ENCODE measurements at places on chromosomes 5 and 9. TPM values are rescaled to one million over a fixed set of nuclear protein-coding genes. Genes with fewer than 3 reads are reported as not detected.

DNA sequence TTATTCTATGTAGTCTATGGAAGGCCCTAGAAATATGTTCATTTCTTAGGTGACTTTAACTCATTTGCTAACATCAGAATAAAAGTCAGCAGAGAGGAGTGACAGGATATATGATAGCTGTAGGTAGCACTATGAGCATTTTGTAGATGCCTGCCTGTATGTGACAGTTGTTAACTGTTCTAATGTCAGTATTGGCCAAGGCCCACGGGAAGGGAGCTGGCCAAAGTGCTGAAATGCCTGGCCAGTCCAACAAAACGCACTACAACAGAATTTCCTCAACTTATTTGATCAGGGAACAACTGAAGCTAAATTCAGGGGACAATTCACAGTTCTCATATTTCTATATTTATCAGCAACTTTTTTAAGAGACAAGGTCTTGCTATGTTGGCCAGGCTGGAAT, 20.8 kb downstream of the SV2C start:
- H3K27ac ChIP-seq = no peak overlapping the region
- H3K36me3 ChIP-seq = no peaks in the 10 kb centered on the region
- no peak overlapping the region for H3K4me3 ChIP-seq
- DNase-seq = no peak
- no peaks in the 10 kb centered on the region for H3K4me1 ChIP-seq

DMGDH gene
- 1.5 TPM for total RNA-seq

- no peaks in the 10 kb centered on the region for H3K27me3 ChIP-seq
- H3K4me3 ChIP-seq = no peak overlapping the region
- no peak overlapping the region for H3K27ac ChIP-seq
- peaks cover 5% of the 10 kb centered on the region for H3K4me1 ChIP-seq
- DNase-seq = no peak
Observed at GRCh38 chr5:1135696-1136525, 24.0 kb upstream of the SLC12A7 start.

DNA sequence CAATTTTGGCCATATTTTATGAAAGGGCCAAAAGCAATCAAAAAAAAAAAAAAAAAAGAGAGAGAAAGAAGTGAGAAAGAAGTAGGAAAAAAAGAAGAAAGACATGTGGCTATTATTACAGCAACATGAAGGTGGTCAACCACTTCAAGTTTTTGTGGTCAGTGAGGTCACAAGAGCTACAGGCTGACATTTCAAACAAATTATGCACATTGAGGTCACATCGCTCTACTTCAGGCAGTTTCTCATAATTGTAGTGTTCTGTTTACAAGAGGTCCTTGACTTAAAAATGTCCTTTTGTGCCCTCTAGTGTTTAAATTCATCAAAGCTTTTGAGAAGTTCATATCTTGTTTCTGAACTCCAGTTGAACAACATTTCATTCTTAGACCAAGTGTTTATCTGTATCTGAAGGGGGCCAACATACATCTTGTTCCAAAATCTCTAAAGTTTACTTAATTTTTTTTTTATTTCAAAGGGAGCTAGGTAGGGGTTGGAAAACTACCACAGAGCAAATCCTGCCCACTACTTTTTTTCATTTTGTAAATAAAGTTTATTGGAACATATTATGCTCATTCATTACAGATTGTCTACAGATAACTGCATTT, 513.1 kb downstream of the PDE4D start:
- no peaks in the 10 kb centered on the region for H3K36me3 ChIP-seq
- no peaks in the 10 kb centered on the region for H3K27me3 ChIP-seq
- no peak overlapping the region for H3K4me3 ChIP-seq
- no peak overlapping the region for H3K27ac ChIP-seq
- DNase-seq = no peak
- no peaks in the 10 kb centered on the region for H3K4me1 ChIP-seq

DNA sequence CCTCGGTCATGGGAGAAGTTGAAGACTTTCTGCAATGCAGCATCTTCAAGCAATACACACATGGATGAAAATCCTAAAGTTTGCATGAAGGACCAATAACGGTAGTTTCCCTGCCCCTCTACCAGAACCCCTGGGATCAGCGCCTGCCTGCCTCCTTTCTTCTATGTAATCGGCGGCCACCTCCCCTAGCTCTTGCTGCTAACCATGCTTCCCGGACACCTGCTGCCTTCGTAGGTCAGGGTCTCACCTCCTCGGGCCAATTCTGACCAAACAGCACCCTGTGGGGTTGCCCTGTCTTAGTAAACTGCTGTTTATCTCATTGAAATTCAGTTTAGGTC, 388 bp upstream of the MED10 start:
- H3K27ac ChIP-seq = peak overlapping the region; percentile 91
- peak overlapping the region; percentile 99 for H3K4me3 ChIP-seq
- no peaks in the 10 kb centered on the region for H3K27me3 ChIP-seq
- no peaks in the 10 kb centered on the region for H3K36me3 ChIP-seq

DNA sequence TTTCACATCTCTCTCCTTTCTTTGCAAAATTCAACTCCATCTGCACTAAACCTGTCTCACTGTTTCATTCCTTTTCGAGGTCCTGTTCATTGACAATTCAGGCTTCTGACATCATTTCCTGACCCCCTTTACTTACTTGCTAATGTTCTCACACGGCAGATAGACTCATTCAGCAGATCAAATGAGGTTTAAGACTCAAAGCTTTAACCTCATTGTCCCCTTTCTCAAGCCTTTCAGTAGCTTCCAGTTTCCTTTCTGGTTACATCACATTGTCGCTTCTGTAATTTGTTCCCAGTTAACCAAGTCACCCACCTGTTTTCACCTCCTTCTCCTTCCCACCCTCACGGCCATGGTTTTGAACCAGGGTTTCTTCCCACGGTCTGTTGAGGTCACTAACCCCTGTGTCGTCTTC, 143.4 kb upstream of the OTULINL start:
- H3K27ac ChIP-seq = no peak overlapping the region
- H3K4me1 ChIP-seq = no peaks in the 10 kb centered on the region
- H3K36me3 ChIP-seq = no peaks in the 10 kb centered on the region
- H3K4me3 ChIP-seq = no peak overlapping the region

DNA sequence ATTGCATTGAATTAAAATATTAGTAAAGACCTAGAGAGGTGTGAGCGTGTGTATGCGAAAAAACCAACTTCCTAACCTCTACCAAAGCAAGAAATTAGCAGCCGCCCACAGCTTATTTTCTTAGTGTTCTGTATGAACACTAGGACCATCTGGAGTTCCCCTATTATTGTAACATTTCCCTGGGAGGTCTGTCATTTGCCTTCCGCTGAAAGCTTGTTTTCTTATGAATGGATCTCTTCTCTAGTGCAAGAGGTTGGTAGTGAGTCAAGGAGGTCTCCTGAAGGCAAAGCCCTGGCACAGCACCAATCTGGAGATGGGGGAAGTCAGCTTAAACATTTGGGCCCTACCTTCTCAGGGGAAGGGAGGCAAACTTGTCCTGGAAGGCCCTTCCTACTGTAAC, 10.8 kb downstream of the TNFSF8 start:
- H3K27ac ChIP-seq = no peak overlapping the region
- no peak overlapping the region for H3K4me3 ChIP-seq
- H3K4me1 ChIP-seq = no peaks in the 10 kb centered on the region
- no peaks in the 10 kb centered on the region for H3K27me3 ChIP-seq

DNA sequence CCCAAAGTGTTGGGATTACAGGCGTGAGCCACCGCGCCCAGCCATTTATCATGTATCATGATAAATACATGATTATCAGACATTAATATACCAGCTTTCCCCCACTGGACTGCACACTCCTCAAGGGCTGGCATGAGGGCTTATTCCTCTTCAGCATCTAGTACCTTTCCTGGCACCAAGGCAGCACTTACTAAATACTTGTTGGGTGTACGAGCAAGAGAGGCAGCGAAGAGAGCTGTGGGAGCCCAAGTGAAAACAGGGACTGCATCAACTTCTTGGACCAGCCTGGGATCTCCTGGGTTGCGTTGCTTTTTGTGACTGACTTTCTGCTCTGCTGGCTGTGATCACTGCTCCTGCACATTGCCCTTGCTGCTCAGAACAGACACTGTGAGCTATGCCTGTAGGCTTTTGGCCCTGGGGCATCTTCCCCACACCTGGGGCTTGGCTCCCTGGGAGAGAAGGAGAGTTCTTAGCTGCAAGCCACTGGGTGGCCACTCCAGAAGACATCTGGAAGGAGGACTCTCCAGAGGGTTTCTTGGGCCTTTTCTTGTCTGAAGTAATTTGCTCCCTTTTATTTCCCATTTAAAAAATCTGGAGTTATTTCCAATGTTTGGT, 224.3 kb downstream of the NR3C1 start:
- H3K27ac ChIP-seq = no peak overlapping the region
- DNase-seq = no peak
- H3K4me1 ChIP-seq = no peaks in the 10 kb centered on the region
- no peaks in the 10 kb centered on the region for H3K27me3 ChIP-seq

DNA sequence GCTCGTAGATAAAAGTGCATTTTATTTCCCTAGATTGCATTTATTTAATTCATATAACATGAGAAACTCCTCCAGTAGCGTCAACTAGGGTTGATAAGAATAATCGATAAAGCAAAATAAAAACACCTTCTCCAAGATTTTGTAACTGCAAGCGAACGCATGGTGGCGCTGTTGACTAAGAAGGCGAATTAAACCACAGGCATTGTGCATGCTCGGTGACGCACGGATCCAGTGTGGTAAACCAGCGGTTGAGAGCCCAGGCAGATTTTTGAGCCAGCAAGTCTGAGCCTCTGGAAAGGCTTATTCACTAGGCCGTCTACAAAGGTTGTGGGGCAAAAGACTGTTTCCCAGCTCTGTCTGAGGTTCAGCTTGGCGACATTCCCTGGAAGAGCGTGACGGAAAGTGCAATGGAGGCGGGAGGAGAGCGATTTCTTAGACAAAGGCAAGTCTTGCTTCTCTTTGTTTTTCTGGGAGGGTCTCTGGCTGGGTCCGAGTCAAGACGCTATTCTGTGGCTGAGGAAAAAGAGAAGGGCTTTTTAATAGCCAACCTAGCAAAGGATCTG, at the start of gene PCDHB3:
Gene PCDHB3, plus strand, starts transcription at position 231 of the 563 bp plus-strand sequence. Its CDS starts 177 bp downstream, at position 408.
- no peaks in the 10 kb centered on the region for H3K36me3 ChIP-seq
- H3K27me3 ChIP-seq = no peaks in the 10 kb centered on the region

DNA sequence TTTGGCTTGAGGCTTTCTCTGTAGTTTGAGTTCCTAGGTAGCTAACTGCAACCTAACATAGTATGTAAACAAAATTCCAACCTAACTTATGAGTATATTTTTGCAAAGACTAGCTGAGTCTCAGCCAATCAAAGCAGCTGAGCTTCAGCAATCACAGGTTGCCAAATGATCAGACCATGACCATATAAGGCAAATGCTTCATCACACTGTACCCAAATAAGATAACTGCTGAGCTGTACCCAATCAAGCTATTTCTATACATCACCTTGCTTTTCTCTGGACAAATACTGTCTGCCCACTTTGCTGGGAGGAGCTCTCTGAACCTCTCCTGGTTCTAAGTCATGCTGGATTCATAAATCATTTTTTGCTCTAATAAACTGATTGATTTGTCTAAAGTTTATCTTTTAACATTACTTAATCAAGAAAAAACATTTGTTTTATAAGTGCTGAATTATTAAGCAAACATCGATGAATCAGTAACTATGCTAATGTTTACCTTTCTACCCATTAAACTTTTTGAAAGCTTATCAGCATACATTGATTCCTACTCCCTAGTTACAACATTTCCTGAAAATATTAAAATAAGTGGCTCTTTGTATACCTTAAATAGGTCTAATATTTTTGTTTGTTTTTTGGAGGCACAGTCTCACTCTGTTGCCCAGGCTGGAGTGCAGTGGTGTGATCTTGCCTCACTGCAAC, 129.7 kb upstream of the PCA3 start:
- H3K27ac ChIP-seq = no peak overlapping the region
- no peak for DNase-seq
- no peak overlapping the region for H3K4me3 ChIP-seq
- no peaks in the 10 kb centered on the region for H3K36me3 ChIP-seq
- no peaks in the 10 kb centered on the region for H3K4me1 ChIP-seq
- H3K27me3 ChIP-seq = no peaks in the 10 kb centered on the region

- H3K4me3 ChIP-seq = no peak overlapping the region
- DNase-seq = no peak
Observed at GRCh38 chr5:21672911-21673310, 1180.2 kb downstream of the CDH12 start.

- H3K4me3 ChIP-seq = no peak overlapping the region
- H3K27ac ChIP-seq = no peak overlapping the region
- H3K27me3 ChIP-seq = no peaks in the 10 kb centered on the region
- DNase-seq = no peak
- H3K4me1 ChIP-seq = no peaks in the 10 kb centered on the region
Observed at GRCh38 chr9:131259432-131259898, 16.8 kb downstream of the FAM78A start.

SLC30A5 gene
- total RNA-seq = 63.2 TPM

TGFBI gene
- total RNA-seq = 45.2 TPM

DNA sequence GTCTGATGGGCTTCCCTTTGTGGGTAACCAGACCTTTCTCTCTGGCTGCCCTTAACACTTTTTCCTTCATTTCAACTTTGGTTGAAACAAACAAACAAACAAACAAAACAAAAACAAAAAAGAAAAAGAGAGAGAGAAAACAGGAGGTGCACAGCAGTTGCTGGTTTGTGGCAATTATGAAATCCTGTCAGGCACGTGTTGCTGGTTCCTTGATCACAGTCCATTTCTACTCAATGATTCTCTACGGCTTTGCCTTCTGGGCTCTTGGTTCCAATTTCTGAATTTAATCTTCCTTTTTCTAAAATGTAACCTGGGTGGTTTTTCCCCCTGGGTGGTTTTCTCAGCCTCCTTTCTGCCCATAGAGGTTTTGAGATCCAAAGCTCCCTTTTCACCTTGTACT, 17.8 kb upstream of the PANK3 start:
- no peak overlapping the region for H3K4me3 ChIP-seq
- no peak for DNase-seq
- H3K4me1 ChIP-seq = no peaks in the 10 kb centered on the region
- H3K36me3 ChIP-seq = no peaks in the 10 kb centered on the region
- H3K27me3 ChIP-seq = no peaks in the 10 kb centered on the region

DNA sequence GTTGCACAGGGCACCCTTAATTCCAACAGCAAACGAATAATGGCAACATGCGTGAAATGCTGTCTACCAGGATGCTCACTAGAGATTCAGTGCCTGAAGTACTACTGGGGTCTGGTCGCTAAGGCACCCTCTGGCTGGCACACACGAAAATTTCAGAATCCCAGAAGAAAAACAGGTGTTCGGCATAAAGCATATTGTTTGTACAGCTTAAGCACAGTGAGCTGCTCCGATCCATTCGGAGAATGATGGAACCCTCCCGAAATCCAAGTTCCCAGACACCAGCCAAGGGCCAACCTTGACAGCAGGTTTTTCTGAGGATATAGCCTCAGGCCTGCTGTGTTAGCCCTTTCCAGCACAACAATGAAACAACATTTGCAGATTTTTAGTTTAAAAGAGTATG, 61.4 kb upstream of the ALDH1B1 start:
- no peak overlapping the region for H3K4me3 ChIP-seq
- H3K27ac ChIP-seq = no peak overlapping the region
- no peak for DNase-seq

SURF1 gene
- total RNA-seq = 61.4 TPM

All from breast epithelium (tissue), 4 donors.